ENCODE measurements at places on chromosomes 3 and 15.

GRCh38 chr3:41202834-41203345 is 3.6 kb downstream of the CTNNB1 start:
- DNase-seq: no peak

- DNase-seq: no peak
Observed at GRCh38 chr15:31235311-31236183, 91.1 kb upstream of the KLF13 start.

DNA sequence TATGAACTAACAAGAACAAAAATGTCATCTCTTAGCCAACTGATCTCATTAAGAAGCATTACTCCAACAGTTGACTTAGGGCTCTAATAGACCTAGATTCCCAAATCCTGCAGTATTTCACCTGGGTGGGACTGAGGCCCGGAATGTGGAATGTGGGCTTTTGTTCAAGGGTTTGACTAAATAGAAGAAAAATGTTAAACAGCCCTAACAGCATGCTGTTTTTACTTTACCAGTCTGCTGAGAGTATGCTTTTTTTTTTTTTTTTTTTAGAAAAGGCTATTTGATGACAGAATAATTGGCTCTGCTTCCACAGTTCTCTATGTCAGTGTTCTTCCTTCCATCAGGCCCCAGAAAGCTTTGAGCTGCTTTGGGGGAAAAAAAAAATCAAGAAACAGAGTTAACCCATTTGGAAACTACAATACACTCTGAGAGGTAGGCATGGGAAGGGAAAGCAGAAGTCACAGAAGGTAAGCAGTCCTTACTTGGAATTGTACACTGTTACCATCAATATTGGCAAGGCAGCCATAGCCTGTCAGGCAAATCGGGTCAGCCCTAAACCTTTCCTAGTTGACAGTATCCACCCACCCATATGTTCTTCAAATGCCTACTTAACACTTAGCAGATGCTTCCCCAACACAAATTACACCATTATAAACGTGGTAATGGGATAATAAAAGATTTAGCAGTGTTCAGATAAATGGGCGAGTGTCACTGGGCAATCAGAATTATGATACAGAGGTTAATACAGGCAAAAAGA is 224.2 kb downstream of the CNTN3 start:
- no peak for DNase-seq

- no peak for DNase-seq
Observed at GRCh38 chr15:87167706-87168105, 1088.0 kb downstream of the AGBL1 start.

GRCh38 chr3:126836220-126836860 is 132.3 kb downstream of the CHCHD6 start:
- no peak for DNase-seq

- DNase-seq: no peak
Observed at GRCh38 chr15:38849046-38849445, 284.4 kb upstream of the RASGRP1 start.

DNA sequence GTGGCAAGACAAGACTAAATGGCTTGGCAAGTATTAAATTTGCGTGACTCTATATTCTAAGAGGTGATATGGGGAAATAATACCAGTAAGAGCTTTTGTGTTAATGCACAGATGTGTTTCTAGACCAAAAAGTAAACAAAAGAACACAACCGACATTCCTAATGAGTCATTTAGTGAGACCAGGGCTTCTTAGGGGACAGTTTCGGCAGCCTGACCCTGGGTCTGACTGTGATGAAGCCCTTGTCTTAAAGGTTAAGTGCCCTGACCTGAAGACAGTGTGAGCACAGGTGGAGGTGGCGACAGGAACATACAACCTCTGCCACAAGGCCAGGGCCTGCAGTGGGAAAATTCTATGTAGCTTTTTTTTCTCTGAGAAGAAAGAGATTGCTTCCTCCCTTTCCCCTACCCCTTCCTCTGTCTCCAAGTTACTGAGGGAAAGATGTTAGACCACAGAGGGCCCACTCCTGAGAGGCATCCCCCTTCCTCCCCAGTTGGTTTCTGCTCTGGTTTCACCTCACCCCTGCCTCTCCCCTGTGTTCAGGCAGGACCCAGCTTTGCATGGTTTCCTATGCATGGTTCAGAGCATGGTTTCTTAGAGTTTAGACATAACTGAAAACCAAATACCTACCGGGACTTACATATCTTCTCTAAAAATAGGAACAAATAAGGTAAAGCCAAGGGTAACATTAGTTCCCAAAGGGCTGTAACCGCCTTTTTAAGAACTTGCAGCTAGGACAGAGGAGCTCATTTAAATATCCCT is 24.8 kb upstream of the CMTM7 start:
- DNase-seq: no peak

DNA sequence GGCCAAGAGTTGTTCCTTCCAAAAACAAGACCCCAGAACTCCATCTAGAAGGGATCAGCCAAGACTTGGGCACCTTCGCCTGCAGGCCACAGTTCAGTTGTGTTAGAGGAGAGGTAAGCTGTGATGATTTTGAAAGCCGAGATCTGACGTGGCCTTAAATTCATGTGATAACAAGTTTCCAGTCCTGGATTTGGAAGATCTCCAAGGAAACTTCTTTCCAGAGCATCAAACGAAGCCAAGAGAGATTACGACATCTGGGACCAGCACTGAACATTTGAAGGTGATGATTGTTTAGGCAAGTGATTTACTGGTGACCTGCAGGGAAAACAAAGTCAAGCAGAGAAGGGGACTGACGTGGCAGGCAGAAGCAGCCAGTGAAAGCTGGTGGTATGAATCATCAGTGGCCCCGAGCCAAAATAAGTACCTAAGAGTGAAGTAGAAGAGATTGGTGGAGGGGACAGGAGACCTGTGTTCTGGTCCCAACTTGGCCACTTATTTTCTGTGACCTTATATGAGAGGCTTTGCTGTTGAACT is 339.0 kb upstream of the PROK2 start:
- DNase-seq: no peak

GRCh38 chr3:132404276-132404675 is 13.0 kb upstream of the DNAJC13 start:
- DNase-seq: no peak

DNA sequence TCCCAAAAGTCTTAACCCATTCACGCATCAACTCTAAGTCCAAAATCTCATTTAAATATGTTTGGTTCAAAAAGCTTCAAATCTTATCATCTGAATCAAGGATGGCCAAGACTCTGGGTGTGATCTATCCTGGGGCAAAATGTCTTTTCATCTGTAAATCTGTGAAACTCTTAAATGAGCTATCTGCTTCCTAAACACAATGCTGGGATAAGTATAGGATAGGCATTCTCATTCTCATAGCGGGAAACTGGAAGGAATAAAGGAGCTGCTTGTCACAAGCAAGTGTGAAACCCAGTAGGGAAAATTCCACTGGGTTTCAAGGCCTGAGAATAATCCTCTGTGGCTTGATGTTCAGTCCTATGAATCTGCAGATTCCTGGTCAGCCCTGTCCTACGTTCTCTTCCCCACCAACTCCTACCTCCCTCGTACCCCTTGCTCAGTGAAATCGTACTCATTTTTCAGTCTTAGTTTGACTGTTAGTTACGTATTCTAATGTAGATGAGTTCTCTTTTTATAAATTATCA is 156.7 kb downstream of the EPHA3 start:
- DNase-seq: no peak

DNA sequence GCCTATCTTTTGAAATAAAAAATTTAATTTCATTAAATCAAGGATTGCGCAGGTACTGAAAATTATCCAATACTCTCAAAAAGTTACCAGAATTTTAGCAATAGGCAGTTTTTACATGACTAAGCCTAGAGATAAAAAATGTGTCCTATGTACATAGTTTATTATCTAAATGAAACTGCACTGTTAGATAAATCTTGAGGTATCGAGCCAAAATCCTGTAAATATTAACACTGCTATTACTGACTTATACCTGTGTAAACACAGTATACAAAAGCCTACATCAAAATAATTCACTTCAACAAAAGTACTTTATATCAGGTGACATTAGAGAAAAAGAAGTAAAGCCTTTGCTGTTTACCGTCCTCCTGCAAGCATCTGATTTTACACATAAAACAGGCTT is 60.7 kb downstream of the TASOR start:
- no peak for DNase-seq

GRCh38 chr3:165459111-165459510 is 262.9 kb upstream of the SLITRK3 start:
- DNase-seq: no peak

DNA sequence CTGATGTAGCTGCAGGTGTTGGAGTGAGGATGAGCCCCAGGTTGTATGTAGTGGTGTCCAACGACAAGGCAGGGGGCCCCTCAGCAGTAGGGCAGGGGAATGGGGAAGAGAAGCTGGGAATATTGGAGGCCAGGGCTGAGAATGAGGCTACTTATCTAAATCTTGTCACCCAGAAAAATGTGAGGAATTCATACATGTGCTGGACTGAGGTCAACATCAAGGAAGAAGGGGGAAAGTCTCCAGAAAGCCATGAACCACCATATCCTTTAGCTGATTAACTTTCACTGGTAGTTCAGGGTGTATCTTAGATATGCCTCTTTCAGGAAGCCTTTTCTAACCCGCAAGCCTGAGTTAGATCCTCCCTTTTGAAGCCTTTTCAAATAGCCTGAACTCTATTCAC is 22.6 kb upstream of the FSTL1 start:
- no peak for DNase-seq

GRCh38 chr3:178385280-178385952 is 150.8 kb upstream of the KCNMB2 start:
- no peak for DNase-seq

- DNase-seq: no peak
Observed at GRCh38 chr3:193938613-193939012, 197.3 kb upstream of the HES1 start.

- DNase-seq: no peak
Observed at GRCh38 chr3:129501630-129502029, 26.8 kb upstream of the RHO start.

- no peak for DNase-seq
Observed at GRCh38 chr3:2454865-2455264, 356.2 kb downstream of the CNTN4 start.

DNA sequence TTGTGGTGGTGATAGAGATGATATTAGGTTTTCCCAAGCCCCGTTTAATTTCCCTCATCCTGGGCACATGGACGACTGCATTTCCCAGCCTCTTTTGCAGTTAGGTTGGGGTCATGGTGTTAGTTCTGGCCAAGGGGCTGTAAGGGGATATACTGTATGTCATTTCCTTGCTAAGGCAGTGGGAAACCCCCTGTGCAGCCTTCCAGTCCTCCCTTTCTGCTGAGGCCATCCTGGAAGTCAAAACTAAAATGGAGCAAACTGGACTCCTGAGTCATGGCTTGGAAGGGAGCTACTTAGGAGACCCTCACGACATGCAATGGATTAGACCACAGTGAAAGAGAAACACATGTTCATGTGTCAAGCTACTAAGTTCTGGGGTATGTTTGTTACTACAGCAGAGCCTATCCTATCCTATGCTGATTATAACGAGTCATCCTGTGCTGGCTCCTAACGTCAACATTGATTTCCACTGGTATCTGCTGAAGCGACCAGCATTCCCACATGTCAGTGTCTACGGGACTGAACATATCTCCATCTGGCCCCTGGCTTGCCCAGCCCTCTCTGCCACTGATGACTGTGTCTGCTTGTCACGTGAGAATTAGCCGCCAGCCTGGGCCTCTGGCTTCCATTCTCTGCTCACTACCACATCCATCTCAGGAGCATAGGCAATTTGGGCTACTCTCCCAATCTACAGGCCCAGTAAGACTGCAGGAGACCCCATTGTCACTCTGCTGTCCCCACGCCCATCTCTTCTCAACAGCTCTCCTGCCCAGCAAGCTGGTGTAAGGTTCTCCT is 85.6 kb upstream of the MEF2A start:
- DNase-seq: no peak

GRCh38 chr3:11717768-11718636 is 74.3 kb upstream of the VGLL4 start:
- no peak for DNase-seq

DNA sequence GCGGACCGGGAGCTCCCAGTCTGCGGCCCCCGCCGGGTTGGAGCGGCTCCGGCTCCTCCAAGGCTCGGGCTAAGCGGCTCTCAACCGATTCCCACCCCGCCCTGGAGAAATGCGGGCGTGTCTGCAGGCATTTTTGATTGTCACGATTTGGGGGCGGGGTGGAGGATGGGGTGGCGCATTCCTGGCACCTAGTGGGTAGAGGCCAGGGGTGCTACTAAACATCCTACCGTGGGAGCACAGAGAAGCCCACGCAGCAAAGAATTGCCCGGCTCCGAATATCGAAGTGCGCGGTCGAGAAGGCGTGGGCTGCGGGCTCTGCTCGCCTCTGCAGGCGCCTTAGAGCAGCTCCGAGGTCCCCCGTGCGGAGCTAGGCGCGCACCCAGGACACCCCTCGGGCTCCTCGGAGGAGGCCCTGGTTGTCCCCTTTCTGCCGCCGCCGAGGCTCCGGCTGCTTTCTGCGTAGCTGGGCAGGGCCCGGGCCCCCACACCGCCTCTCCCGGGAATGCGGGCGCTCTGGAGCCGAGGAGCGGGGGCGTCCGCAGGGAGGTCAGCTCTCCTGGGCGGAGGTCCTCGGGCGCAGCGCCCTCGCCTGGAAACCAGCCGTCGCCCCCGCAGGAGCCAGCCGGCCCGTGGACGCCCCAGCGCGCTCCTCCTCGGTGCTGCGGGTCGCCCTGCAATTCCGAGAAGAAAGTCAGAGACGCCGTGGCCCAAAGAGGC is 16.5 kb upstream of the LAMP3 start:
- DNase-seq: no peak

DNA sequence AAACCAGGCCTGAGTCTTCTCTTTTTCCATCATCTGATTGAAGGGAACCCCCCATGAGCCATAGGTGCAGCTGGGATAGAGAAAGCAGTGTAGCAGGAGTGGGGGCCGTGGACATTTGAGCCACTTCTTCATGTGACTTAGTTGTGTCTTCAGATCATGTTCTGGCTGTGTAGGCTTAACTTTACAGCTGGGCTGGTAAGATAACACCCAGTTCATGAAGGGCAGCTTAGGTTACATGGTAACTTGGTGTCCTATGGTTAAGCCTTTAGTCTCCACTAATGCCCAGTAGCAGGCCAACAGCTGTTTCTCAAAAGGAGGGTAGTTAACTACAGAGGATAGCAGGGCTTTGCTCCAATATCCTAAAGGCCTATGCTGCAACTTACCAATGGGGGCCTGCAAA is 11.4 kb upstream of the SNRPN start:
- no peak for DNase-seq

DNA sequence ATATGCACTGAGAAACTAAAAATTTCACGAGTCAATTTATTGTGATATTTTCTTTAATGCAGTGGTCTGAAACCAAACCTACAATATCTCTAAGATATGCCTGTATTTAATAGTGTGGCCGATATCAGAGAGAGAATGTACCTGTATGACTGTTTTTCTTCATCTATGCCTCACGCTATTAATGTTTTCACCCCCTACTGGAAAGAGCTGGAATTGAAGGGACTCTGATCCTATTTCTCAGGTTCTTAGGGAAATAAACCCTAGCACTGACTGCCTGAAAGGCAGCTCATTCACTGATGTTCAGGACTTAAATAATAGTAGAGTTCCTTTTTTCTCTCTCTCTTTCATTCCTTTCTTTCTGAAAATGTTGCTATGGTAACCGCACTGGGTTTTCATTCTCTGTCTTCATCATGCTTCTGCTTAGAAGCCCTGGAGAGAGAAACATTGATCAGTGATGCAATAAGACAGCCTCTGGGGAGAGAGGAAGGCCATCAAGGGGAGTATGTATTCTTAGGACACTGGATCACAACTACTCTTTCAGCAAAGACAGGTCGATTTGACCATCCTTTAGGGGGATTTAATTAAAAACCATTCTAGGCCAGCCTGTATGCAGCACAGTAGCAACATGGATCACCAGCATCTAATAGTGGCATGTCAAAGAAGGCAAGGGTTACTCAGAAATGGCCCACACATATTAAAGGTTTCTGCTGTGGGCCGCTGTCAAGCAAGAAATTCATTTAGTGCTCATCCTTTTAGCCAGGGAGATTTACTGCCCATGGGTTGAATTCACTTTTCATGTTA is 1135.7 kb downstream of the IGSF11 start:
- DNase-seq: no peak

- no peak for DNase-seq
Observed at GRCh38 chr3:119318876-119319275, 24.7 kb downstream of the ARHGAP31 start.
